ENCODE measurements at places on chromosomes 11 and 22.
A peak's percentile ranks its signal among the peaks of the same experiment; 100 is the strongest.

- no peak for DNase-seq
Observed at GRCh38 chr11:130068986-130069658, 572 bp upstream of the APLP2 start.

GRCh38 chr11:14449302-14449714, 50.3 kb downstream of the COPB1 start:
- peak; percentile 15 for DNase-seq

- DNase-seq: peak; percentile 46
Observed at GRCh38 chr11:115226556-115226955, 277.7 kb downstream of the CADM1 start.

DNA sequence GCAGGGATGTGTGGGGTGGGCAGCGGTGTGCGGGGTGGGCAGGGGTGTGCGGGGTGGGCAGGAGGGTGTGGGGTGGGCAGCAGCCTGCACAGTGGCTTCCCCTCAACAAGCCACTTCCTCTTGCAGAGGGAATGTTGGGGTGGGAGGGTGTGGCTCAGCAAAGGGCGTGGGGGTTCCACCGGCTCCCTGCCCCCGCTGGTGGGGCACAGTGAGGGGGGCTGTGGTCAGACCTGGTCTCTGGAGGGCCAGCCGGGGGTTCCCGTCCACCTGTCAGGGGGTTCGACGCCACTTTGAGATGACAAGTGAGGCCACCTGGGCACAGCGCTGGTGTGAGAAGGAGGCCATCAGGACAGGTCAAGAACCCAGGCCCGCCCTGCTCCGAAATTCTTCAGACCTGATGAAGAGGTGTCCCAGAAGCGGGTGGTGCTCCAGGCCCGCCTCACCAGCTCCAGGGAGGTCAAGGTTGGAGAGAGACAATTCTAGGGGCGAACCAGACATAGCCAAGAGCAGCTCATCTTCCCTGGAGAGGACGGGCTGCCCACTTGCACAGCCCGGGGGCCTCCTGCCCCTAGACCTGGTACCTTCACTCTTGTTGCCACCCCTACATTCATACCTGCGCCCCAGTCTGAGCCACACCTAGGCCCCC, 1.3 kb downstream of the C11orf21 start:
- no peak for DNase-seq

GRCh38 chr22:23119494-23120414, 22.0 kb downstream of the RSPH14 start:
- no peak for DNase-seq

- no peak for DNase-seq
Observed at GRCh38 chr11:101090679-101091270, 38.8 kb downstream of the PGR start.

- no peak for DNase-seq
Observed at GRCh38 chr11:84924154-84924692, 702.9 kb downstream of the DLG2 start.

GRCh38 chr11:57647372-57647771, 2.3 kb downstream of the YPEL4 start:
- DNase-seq: no peak

DNA sequence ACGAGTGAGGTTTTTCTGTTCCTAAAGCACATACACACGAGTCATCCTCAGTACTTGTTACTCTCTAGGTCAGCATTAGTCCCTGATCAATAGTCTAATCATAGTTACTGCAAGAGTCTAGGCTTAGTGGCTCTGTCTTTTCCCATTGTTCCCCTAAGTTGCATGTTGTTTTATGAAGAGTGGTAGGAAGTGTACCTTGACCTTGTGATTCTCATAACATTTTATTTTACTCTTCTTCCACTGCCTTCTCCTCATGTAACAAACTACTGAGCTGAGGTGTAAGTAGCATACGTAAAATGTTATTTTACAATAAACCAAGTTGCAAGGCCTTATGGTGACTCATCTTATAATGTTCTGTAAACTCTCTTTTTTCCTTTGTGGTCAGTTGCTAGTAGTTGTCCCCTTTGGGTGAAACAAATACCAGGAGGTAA, 15.0 kb downstream of the METTL15 start:
- DNase-seq: no peak

DNA sequence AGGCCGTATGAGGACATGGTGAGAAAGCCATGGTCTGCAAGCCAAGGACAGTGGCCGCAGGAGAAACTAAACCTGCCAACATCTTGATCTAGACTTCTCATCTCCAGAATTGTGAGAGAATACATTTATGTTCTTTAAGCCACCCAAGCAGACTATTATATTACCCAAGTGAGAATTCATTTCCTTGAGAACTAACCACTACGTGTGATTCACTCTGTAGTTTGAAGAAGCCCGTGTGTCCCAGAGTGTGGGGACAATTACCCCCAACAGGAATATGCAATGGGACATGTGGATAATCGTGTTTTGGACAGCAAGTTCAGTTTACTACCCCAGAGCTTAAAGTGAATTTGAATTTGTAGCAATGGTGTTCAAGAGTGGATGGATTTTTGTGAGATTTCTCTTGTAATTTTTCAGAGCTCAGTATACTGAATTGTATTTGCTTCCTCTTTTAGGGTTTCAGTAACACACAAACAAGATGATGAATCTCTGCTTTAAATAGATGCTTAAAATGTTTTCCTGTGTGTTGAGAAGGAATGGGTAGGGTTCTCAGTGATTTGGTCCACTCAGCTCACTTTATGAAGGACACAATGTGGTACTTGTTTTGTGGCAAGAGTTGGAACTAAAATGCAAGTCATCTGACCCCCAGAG, 100.0 kb upstream of the ARHGAP20 start:
- DNase-seq: no peak

DNA sequence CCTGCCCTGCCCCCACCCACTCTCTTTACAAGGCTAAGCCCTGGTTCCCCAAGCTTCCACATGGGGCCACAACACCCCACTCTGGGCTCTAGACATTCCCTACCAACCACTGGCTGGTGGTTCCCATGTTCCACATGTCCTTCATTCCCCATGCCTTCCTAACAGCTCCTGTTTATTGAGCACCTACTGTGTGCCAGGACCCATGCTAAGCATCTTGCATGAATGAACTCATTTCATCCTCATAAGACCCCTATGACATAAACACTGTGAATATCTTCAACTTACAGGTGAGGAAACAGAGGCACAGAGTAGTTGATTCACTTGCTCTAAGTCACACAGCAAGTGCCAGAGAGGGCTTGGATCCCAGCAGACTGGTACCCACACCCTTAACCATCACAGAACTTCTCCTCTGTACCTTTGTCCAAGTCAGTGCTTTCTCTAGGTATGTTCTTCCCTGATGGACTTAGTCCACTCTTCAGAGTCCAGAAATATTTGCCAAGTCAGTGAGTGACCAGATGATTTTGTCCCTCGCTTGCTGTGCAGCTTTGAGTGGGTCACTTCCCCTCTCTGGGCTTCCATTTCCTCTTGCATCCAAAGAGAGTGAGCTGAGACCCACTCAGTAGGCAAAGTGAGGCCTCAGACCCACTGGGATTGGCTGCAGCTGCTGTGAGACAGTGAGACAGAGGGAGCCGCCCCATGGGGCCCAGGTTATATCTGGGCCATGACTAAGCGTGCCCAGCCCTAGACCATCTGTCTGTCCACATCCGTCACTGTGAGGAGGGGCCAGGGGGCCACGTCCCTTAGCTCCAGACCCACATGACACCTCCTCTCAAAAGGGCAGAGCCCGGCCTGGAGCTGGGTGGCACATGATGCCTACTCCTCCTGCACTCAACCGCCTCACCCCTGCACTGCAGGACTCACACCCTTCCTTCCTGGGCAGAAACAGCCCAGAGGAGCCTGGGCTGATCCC, 132.4 kb downstream of the MN1 start:
- peak; percentile 3 for DNase-seq
